ENCODE measurements at places on chromosomes 4 and X.

DNA sequence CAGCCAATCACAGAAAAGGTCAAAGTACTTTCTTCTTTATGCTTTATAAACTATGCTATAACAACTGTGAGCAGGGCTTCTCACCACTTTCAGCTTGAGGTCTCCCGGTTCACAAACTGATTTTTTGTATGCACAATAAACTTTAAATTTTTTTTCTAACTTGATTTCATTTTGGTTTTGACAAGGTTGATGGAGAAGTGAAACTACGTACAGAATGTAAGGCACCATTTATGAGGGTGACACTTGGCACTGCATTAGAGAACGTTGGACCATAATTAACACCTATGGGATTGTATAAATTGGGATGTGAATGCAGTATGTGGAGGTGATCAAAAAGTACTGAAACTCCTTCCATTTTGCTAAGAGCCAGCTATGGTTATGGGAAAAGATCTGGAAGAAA is 857.9 kb upstream of the HTR2C start:
- no peaks in the 10 kb centered on the region for H3K4me1 ChIP-seq
- no peaks in the 10 kb centered on the region for H3K27me3 ChIP-seq
- H3K36me3 ChIP-seq, result no peaks in the 10 kb centered on the region
- H3K4me3 ChIP-seq, result no peak overlapping the region

GRCh38 chr4:69104719-69105275 is 8.5 kb downstream of the UGT2B7 start:
- no peaks in the 10 kb centered on the region for H3K27me3 ChIP-seq
- H3K27ac ChIP-seq, result no peak overlapping the region
- H3K36me3 ChIP-seq, result no peaks in the 10 kb centered on the region
- no peak for DNase-seq
- H3K4me1 ChIP-seq, result no peaks in the 10 kb centered on the region

GRCh38 chrX:44400588-44400987 is 57.1 kb upstream of the EFHC2 start:
- no peak overlapping the region for H3K4me3 ChIP-seq
- no peaks in the 10 kb centered on the region for H3K4me1 ChIP-seq
- H3K36me3 ChIP-seq, result no peaks in the 10 kb centered on the region
- H3K27ac ChIP-seq, result no peak overlapping the region

GRCh38 chr4:23746672-23747071 is 143.2 kb downstream of the PPARGC1A start:
- no peak overlapping the region for H3K4me3 ChIP-seq
- H3K36me3 ChIP-seq, result no peaks in the 10 kb centered on the region
- no peaks in the 10 kb centered on the region for H3K4me1 ChIP-seq
- DNase-seq, result no peak
- no peaks in the 10 kb centered on the region for H3K27me3 ChIP-seq

DNA sequence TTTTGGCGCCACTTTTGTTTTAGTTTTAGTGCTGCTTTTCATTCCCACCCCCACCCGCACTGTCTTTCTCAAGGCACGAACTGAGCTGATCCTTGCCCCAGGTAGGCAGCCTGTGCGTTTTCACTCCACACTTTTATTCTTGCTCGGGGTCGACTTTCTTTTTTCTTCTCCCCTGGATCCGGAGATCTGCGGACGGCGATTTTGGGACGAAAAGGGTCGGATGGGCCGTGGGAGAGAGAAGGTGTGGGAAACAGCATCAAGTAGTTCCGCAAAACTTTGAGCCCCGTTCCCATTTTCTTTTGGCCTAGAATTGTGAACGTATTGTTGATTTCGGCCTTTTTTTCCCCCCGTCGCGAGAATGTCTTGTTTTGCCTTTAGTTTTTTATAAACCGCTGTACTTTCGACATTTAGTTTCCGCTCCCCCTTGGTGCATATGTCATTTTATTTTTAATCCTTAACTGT is 531 bp downstream of the STAG2 start:
- H3K27ac ChIP-seq, result peak overlapping the region; percentile 96
- peaks cover 32% of the 10 kb centered on the region for H3K4me1 ChIP-seq
- H3K36me3 ChIP-seq, result peaks cover 19% of the 10 kb centered on the region
- no peaks in the 10 kb centered on the region for H3K27me3 ChIP-seq

Measured in activated CD4-positive, alpha-beta T cell treated with anti-CD3 and anti-CD28 coated beads, Interleukin-2, amount 10 ng/mL, durations not matched to agents 7 days and 5 days (primary cell).